ENCODE measurements at places on chromosomes 4 and X. TPM values are rescaled to one million over a fixed set of nuclear protein-coding genes. Genes with fewer than 3 reads are reported as not detected.

FABP2 gene
- total RNA-seq = not detected

FGG gene
- total RNA-seq = not detected

ASB11 gene
- not detected for total RNA-seq

PPARGC1A gene
- 0.37 TPM for total RNA-seq

CYLC1 gene
- not detected for total RNA-seq

NAA10 gene
- total RNA-seq = 76.7 TPM

PLAC8 gene
- total RNA-seq = not detected

GAGE12E gene
- not detected for total RNA-seq

PPEF2 gene
- total RNA-seq = under 0.01 TPM

CCDC110 gene
- 2.0 TPM for total RNA-seq

VCX3A gene
- not detected for total RNA-seq

VCX gene
- total RNA-seq = not detected

TRIM61 gene
- 1.5 TPM for total RNA-seq

ATP7A gene
- 9.7 TPM for total RNA-seq

ITIH6 gene
- not detected for total RNA-seq

NUP54 gene
- 50.2 TPM for total RNA-seq

DYNLT3 gene
- total RNA-seq = 55.5 TPM

STPG2 gene
- total RNA-seq = not detected

KIT gene
- total RNA-seq = 0.89 TPM

ARHGAP24 gene
- total RNA-seq = 48.9 TPM

SYTL5 gene
- total RNA-seq = 0.66 TPM

NRK gene
- 0.37 TPM for total RNA-seq

DOK7 gene
- total RNA-seq = not detected

Data from uterine smooth muscle cell (primary cell).